ENCODE measurements at places on chromosomes 6 and 20.

- no peak for DNase-seq
Observed at GRCh38 chr6:5486214-5486613, 224.9 kb downstream of the FARS2 start.

DNA sequence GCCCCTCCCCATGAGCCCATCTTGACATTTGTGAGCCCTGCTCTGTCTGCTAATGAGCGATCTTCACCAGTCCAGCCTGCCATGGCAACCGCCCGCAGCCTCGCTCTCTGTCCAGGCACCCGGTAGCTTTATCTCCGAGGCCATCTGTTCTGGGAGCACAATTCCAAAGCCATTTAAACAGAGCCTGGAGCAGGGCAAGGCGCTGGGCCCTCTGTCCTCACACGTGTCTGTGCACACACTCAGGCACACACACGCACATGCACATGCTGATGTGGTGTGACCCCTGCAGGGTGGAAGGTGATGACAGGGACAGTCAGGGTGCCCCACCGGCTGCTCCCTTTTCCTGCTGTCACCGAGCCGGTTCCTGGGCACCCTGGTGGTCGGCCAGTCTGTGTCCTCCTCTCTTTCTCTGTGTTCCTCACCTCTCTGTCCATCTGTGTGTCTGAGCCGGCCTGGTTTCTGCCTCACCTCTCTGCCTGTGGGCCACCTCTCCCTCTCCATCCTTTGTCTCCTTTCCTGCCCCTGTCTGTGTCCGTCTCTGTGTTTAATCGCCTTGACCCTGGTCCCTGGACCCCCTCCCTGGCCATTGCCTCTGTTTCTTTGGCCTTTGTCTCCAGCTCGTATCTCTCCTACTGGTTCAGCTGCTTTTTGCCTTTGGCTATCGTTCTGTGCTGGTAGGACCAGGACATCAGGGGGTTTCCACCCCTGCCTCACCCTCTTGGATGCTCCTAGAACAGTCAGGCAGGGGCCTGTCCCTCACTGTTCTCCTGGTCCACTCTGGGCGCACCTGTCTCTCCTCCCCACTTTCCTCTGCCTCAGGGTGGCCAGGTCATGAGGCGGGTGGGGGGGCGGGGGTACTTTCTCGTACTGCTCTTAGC lies 8.8 kb upstream of the MYT1 start:
- DNase-seq = no peak

- DNase-seq = no peak
Observed at GRCh38 chr6:10081957-10082356, 332.9 kb downstream of the TFAP2A start.

- DNase-seq = no peak
Observed at GRCh38 chr20:62308102-62308822, 5.5 kb downstream of the ADRM1 start.

- DNase-seq = no peak
Observed at GRCh38 chr20:38344107-38344701, 2.1 kb upstream of the LBP start.

- DNase-seq = no peak
Observed at GRCh38 chr6:38245295-38245694, 394.4 kb downstream of the BTBD9 start.

GRCh38 chr6:79864001-79864400 lies 83.4 kb downstream of the ELOVL4 start:
- no peak for DNase-seq

- no peak for DNase-seq
Observed at GRCh38 chr6:37126961-37127616, 42.9 kb upstream of the PIM1 start.

Data from stimulated activated CD8-positive, alpha-beta memory T cell treated with anti-CD3 and anti-CD28 coated beads, Interleukin-4, amount 100 ng/mL, for 1 hour (primary cell).